Heart right ventricle (tissue), 16 donors: ENCODE measurements at places on chromosomes 4 and X. TPM values are rescaled to one million over a fixed set of nuclear protein-coding genes. Genes with fewer than 3 reads are reported as not detected.

MAGEB17 gene
- total RNA-seq: not detected

- DNase-seq: no peak
- H3K27ac ChIP-seq: no peak overlapping the region
- H3K27me3 ChIP-seq: no peaks in the 10 kb centered on the region
These were observed 61.1 kb upstream of the STS start for GRCh38 chrX:7086384-7086783.

DNA sequence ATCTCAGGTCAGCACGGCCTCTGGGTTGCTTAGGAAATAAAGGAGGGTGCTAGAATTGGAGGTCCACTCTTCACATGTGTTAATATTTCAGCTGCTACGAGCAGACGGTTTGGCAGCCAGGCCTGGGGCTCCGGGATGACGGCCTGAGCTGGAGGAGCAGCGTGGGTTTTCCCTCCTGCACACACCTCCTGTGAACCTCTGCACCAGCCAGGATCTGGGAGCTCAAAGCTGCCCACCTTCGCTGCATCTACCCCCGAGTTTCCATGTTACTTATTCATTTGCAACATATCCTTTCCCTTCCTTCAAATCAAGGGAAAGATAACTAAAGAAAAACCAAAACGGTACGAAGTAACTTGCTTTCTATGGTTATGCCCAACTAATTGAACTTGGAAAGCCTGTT lies 13.6 kb downstream of the STOX2 start:
- no peak for DNase-seq
- H3K4me3 ChIP-seq: no peak overlapping the region
- H3K27me3 ChIP-seq: no peaks in the 10 kb centered on the region
- no peaks in the 10 kb centered on the region for H3K4me1 ChIP-seq
- H3K36me3 ChIP-seq: no peaks in the 10 kb centered on the region
- no peak overlapping the region for H3K27ac ChIP-seq

TKTL2 gene
- total RNA-seq: not detected

- no peak for DNase-seq
- peaks cover 13% of the 10 kb centered on the region for H3K36me3 ChIP-seq
- H3K4me3 ChIP-seq: no peak overlapping the region
- no peaks in the 10 kb centered on the region for H3K4me1 ChIP-seq
- no peaks in the 10 kb centered on the region for H3K27me3 ChIP-seq
- no peak overlapping the region for H3K27ac ChIP-seq
These were observed 67.0 kb downstream of the USP9X start for GRCh38 chrX:41152221-41152620.

GRCh38 chr4:55884851-55885219 lies 31.4 kb downstream of the EXOC1 start:
- DNase-seq: no peak
- H3K4me1 ChIP-seq: no peaks in the 10 kb centered on the region
- H3K4me3 ChIP-seq: no peak overlapping the region
- H3K27me3 ChIP-seq: no peaks in the 10 kb centered on the region
- H3K36me3 ChIP-seq: no peaks in the 10 kb centered on the region

SPINK2 gene
- not detected for total RNA-seq

DNA sequence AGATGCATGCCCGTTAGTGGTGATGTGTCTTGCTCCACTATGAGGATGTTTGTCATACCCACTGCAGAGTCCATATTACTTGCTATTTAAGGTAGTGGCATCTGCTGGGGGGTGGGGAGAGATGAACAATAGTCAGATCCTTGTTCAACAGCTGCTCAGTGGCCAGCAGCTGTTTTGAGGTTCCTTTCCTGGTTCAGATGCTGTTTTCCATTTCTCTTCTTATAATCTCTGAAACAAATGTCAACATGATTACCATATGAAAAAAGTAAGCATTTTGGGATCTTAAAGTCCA lies 1567.9 kb upstream of the TENM3 start:
- no peaks in the 10 kb centered on the region for H3K27me3 ChIP-seq
- H3K4me1 ChIP-seq: no peaks in the 10 kb centered on the region
- no peak overlapping the region for H3K4me3 ChIP-seq
- no peak for DNase-seq
- no peaks in the 10 kb centered on the region for H3K36me3 ChIP-seq
- H3K27ac ChIP-seq: no peak overlapping the region

DNA sequence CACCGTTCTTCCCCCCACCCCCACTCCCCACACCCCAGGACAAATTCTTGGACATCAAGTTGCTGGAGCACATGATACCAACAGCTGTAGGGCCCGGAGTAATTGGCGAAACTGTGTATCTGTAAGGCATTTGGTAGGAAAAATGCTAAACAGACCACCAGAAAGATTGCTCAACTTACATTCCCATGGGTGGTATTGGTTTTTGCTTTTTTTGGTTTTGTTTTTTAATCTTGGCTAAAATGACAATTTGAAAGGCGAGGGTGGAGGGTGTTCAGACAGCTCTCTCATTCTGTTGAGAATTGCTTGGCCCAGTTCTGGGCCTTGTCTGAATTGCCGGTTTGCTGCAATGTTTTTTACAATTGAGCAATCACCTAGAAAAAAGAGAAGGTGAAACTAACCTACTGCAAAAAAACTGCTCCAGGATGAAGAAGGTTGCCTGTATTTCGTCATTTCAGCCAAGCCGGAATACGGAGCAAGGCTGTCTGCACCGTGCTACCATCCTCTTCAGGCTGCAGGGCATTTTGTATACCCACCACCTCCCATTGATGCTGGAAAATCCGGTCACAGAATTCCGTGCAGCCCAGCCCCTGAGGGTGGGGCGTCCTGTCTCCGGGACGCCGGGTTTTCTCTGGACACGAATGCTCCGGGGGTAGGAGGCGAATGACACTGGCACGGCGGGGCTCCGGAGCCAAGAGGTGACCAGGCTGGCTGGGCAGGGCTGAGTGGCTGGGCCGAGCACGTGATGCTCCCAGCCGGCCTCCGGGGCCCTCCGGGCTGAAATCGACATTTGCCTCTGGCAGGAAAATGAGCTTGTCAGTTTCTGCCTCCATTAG lies at the start of gene CLCN4:
TSS of gene CLCN4 (plus strand) at position 777 of the 833 bp plus-strand sequence. CDS start 28,058 bp downstream, outside the sequence.
- H3K27me3 ChIP-seq: no peaks in the 10 kb centered on the region
- peak; percentile 71 for DNase-seq
- peak within 1 kb of the TSS; percentile 26 for H3K4me3 ChIP-seq
- no peaks in the 10 kb centered on the region for H3K4me1 ChIP-seq

- no peaks in the 10 kb centered on the region for H3K27me3 ChIP-seq
- no peak overlapping the region for H3K27ac ChIP-seq
- H3K4me1 ChIP-seq: peaks cover 11% of the 10 kb centered on the region
- no peak for DNase-seq
- no peak overlapping the region for H3K4me3 ChIP-seq
These were observed 4.6 kb upstream of the CCNG2 start for GRCh38 chr4:77152421-77152820.

DNA sequence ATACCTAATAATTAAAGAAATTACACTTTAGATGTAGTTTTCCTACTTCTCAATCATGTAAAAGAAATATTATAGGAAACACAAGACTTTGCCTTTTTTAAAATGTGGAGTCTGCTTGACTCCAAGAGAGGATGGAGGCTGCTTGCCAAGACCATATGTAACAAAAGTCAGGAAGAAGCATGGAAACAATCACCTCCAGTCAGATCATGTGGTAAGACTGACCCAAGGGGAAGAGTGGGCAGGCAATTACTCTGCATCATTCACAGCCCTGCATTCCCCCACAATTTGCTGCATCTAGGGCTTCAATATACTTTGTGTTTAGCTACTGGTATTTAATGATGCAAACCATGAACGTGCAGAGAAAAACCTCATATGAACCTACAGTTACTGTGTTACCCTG lies 78.0 kb upstream of the RXFP1 start:
- H3K4me3 ChIP-seq: no peak overlapping the region
- H3K4me1 ChIP-seq: no peaks in the 10 kb centered on the region
- no peaks in the 10 kb centered on the region for H3K27me3 ChIP-seq
- no peaks in the 10 kb centered on the region for H3K36me3 ChIP-seq
- no peak overlapping the region for H3K27ac ChIP-seq
- no peak for DNase-seq

DNA sequence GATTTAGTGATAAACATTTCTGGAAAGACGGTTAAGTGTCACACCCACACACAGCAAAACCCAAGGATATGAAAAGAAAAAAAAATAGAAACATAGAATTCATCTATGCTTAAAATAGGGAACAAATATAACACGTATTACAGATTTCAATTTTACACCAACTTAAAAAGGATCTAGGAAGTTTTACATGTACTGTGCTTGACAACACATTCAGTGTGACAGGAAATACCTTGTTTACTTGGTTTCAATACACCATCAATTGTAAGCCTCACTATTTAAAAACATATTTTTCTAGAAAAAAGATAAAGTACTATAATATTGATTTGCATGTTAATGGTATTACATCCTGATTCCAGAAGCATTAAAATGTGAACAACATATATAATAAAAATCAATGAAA lies 77.0 kb upstream of the SPRY1 start:
- no peak overlapping the region for H3K4me3 ChIP-seq
- DNase-seq: no peak
- no peaks in the 10 kb centered on the region for H3K36me3 ChIP-seq
- H3K27me3 ChIP-seq: no peaks in the 10 kb centered on the region
- no peak overlapping the region for H3K27ac ChIP-seq

PABPC5 gene
- 0.60 TPM for total RNA-seq

TMPRSS11A gene
- total RNA-seq: not detected

PCDH19 gene
- total RNA-seq: 0.64 TPM

- no peak overlapping the region for H3K4me3 ChIP-seq
- no peak for DNase-seq
- H3K27ac ChIP-seq: no peak overlapping the region
- H3K4me1 ChIP-seq: no peaks in the 10 kb centered on the region
- no peaks in the 10 kb centered on the region for H3K36me3 ChIP-seq
- no peaks in the 10 kb centered on the region for H3K27me3 ChIP-seq
These were observed 103.5 kb upstream of the SRD5A3 start for GRCh38 chr4:55242506-55242905.

DNA sequence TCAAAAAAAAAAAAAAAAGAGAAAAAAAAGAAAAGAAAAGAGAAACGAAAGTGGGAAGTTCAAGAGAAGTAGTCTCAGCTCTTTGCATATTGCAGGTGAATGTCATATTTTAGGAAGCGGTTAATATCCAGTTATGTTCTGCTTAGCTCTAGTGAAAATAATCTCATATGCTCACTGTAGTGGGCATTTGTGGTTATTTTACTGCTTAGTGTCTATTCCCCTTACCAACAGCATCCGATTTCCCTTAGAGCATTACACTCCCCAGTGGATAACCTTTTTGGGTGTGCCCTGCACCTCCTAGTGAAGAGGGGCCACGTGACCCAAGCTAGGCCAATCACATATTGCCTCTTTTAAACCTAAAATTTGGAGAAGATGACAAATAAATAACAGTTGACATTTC lies 111.2 kb upstream of the ZNF827 start:
- H3K27me3 ChIP-seq: no peaks in the 10 kb centered on the region
- no peaks in the 10 kb centered on the region for H3K4me1 ChIP-seq
- no peak overlapping the region for H3K4me3 ChIP-seq
- DNase-seq: no peak
- no peaks in the 10 kb centered on the region for H3K36me3 ChIP-seq

DNA sequence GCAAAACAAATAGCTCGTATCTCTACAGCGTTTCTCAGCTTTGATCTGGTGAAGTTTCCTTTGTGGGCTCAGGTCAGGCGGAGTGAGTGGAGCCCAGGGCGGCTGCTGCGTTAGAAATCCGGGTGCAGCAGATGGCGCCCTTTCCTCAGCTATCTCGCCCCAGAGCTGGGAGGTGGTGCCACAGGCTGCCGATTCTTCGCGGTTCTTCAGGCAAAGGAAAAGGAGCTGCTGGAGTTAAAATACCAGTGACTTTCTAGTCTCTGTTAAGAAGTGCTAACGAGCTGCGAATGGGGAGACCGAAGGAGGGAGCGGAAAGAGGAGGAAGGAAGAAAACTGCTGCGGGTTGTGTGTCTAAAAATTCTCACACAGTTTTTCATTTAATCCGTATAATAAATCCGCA lies 114.6 kb downstream of the CPE start:
- no peaks in the 10 kb centered on the region for H3K27me3 ChIP-seq
- H3K4me3 ChIP-seq: no peak overlapping the region
- peak; percentile 51 for DNase-seq
- H3K27ac ChIP-seq: no peak overlapping the region

TBC1D8B gene
- total RNA-seq: 2.2 TPM

PPM1K gene
- total RNA-seq: 303 TPM

PLXNB3 gene
- 3.2 TPM for total RNA-seq

LAGE3 gene
- 21.3 TPM for total RNA-seq

AWAT2 gene
- not detected for total RNA-seq

- no peak for DNase-seq
- no peak overlapping the region for H3K27ac ChIP-seq
- no peak overlapping the region for H3K4me3 ChIP-seq
- no peaks in the 10 kb centered on the region for H3K4me1 ChIP-seq
- H3K36me3 ChIP-seq: no peaks in the 10 kb centered on the region
These were observed 125.1 kb upstream of the FUNDC1 start for GRCh38 chrX:44667771-44668170.

DNA sequence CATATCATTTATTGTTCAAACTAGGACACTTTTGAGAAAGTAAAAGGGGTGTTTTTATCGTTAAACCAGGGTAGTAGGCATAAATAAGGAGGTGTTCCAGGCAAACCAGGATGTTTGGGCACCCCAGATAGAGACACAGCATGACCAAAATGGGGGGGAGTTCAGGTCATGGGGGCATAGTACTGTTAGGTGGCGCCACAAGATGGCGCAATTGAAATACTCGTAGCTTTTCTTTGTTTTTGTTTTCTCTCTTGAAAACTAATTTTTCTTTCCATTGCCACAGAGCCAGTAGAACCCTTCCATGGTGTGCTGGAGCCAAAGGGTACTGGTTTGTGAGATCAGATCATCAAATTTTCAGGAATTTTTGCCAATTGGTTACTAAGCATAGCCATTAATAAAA lies 283.4 kb downstream of the BCOR start:
- peak overlapping the region; percentile 51 for H3K27ac ChIP-seq
- peaks cover 17% of the 10 kb centered on the region for H3K4me1 ChIP-seq
- H3K27me3 ChIP-seq: peaks cover 30% of the 10 kb centered on the region
- H3K36me3 ChIP-seq: no peaks in the 10 kb centered on the region
- DNase-seq: no peak

S100G gene
- not detected for total RNA-seq

DNA sequence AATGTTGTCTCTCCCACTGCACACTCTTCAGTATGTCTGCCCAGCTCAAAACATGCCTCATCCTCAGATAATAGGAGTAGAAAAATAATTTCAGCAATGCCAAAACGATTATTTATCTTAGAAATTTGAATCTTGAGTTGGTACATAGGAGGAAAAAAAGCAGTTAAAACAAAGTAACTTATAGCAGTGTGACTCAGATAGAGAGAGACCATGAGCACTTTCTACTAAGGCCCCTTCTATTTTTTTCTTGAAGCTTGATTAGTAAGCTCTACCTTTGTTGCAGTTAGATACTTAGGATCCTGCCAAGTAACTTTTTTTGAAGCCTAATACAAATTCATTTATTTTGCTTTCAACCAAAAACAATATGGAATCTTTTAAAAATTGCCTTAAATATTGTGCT lies 212.3 kb downstream of the MAD2L1 start:
- no peak overlapping the region for H3K4me3 ChIP-seq
- H3K4me1 ChIP-seq: no peaks in the 10 kb centered on the region
- no peak overlapping the region for H3K27ac ChIP-seq
- no peaks in the 10 kb centered on the region for H3K27me3 ChIP-seq
- H3K36me3 ChIP-seq: no peaks in the 10 kb centered on the region
- DNase-seq: no peak

JCHAIN gene
- total RNA-seq: 5.6 TPM
